ENCODE measurements at places on chromosomes 1 and 21.

DNA sequence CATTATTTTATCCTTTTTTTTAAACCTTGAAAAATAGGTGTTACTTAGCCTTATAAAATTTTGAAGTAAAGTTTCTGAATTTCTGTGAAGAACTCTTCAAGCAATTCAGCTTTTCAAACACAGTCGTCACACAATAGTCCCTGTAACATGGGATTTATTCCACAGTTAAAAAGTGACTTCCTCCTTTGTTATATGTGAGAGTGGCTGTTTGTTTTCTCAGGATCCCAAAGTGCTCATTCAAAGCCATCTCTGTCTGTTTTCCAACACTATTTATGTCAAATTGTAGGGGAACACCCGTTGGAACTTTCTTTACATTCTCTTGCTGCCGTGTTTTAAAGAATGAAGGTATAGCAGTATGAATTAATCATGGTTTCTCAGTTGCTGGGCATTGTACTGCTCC is 80.8 kb upstream of the GPR52 start:
- no peak for DNase-seq

DNA sequence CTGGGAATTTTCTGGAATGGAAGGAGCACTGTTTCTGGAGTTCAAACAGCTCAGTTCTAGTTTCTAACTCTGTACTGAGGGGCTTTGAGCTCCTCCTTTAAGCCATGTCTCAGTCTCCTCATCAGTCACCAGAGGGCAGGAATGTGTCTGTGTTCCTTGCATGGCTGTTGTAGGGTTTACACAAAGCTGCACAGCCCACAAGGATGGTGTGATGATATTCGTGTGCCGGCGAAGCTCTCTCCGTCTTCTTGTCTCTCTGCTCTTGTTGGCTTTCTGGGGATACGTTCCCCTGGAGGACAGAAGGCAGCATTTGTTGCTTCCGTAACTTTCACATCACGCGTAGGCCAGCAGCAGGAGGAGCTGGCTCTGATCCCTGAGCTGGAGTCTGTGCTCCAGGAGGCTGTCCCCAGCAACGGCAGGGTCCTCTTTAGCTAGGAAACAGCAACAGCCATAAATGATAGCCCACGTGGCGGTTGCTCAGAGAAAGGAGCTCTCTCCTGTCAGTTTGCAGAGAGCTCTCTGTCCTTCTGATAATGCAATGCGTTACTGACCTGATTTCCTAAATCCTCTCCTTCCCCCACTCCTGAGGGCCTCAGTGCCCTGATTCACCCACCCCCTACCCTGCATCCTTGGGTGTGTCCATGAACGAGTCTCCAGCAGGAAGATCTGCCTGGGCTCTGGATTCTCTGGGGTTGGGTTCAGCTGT is 189.2 kb upstream of the VAMP3 start:
- no peak for DNase-seq

- DNase-seq, result no peak
Observed at GRCh38 chr21:42614811-42615351, 38.5 kb upstream of the PDE9A start.

GRCh38 chr1:168386492-168386891 is 105.8 kb downstream of the TBX19 start:
- DNase-seq, result no peak

DNA sequence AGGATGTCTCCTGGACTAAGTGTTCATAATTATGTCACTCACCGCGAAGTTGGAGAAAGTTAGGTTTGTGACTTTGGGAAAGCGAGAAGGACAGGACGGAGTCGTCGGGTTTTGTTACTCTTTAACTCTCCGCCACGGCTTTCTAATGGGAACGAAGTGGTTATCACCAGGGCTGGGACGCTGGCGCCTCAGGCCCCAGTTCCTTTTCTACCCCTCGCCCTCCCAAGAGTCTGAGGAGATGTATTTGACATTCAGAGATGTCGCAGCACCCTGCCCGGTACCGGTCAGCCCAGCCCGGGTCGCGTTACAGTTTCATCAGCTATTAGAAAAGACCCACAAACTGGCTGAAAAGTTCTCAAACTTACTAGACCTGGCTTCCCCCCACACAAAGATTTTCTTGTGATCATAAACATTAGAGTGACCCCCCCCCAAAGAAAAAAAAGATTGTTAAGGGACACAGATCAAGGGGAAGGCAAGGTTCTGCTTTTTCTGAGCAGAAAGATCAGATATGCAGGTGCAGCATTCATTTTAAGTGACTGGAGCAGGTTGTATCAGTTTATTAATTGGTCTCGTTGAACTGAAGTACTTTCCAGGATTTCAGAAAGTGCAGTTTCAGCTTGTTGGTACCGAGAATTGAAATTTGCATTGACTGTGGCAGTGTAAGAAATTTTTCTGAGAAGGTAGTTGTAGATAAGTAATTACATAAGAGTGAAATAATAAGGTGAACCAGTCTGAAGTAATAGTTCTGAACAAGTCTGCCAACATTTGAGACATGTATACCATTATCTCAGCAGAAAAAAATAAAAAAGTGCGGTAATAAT is 859 bp upstream of the ZBTB18 start:
- DNase-seq, result no peak

DNA sequence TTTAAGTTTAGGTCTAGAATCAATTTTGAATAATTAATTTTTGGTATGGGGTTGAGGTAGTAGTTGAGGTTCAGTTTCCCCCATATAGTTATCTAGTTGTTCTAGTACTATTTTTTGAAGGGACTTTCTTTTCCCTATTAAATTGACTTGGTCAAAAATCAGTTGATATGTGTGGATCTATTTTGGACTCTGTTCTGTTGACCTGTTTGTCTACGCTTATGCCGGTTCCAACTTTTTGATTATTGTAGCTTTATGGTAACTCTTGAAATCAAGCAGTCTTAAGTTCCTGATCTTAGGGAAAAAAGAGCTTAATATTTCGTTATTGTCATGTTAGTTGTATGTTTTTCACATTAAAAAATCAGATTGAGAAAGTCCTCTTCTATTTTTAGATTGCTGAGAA is 60.7 kb downstream of the FOXD2 start:
- no peak for DNase-seq

DNA sequence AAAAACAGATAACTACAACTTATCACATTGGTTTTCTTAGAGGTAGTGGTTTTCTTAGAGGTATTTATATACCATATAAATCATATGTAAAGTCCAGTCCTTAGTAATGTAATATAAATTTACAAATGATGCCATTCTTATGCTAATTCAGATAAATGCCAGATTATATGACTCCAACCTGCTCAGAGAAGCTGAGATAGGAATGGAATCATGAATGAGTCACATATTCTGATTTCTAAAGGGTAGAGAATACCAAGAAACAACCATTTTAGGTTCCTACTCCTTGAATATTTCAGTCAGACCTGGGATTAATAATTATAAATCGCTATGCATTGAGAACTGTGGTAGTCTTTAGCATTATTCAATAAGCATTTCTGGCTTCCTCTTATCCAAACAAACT is 760.1 kb upstream of the NEGR1 start:
- no peak for DNase-seq
